ENCODE measurements at places on chromosomes 6 and 20. TPM values are rescaled to one million over a fixed set of nuclear protein-coding genes. Genes with fewer than 3 reads are reported as not detected.

GRCh38 chr6:13004601-13005000 is 288.0 kb downstream of the PHACTR1 start:
- no peaks in the 10 kb centered on the region for H3K4me1 ChIP-seq
- H3K27ac ChIP-seq, result no peak overlapping the region
- no peak for DNase-seq
- H3K36me3 ChIP-seq, result no peaks in the 10 kb centered on the region
- no peak overlapping the region for H3K4me3 ChIP-seq
- H3K27me3 ChIP-seq, result no peaks in the 10 kb centered on the region

DNA sequence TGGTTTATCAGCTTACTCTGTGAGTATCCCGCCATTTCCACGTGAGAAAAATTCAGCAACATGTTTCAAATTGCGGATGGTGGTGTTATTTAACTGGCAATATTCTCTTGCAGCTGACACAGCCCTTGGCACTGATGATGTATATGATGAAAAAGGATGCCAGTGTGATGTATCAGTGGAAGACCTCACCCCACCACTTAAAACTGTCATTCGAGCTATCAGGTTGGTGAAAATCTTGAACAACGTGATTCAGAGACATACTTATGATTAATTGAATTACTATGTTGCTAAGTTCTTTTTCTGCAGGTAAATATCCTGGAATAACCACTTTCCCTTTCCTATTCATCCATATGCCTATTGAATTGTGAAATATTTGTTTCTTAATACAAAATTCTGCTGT is 55.7 kb downstream of the KHDC1L start:
- no peak overlapping the region for H3K4me3 ChIP-seq
- H3K36me3 ChIP-seq, result no peaks in the 10 kb centered on the region
- no peaks in the 10 kb centered on the region for H3K4me1 ChIP-seq
- no peaks in the 10 kb centered on the region for H3K27me3 ChIP-seq

- H3K27me3 ChIP-seq, result no peaks in the 10 kb centered on the region
- H3K27ac ChIP-seq, result no peak overlapping the region
- H3K4me1 ChIP-seq, result no peaks in the 10 kb centered on the region
- no peak overlapping the region for H3K4me3 ChIP-seq
Observed at GRCh38 chr20:10972219-10972860, 298.5 kb upstream of the JAG1 start.

The EFCAB8 gene
- not detected for total RNA-seq

DNA sequence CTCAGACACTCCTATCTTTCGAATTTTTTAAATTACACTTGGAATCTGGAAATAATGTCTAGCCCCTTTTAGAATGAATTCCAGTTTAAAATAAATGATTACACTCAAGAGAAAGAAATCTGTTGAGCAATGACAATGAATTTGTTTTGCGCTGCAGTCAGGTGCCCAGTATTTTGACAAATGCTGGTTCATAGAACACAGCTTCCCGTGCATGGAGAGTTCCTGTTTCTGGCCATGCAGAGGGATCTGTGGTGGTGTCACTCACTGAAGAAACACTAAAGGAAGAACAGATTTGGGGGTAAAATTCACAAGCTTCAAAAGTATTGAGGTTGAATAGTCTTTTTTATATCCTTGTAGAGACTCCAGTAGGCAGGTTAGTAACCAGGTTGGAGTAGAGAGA is 113.4 kb upstream of the CEP85L start:
- no peak for DNase-seq
- H3K27ac ChIP-seq, result no peak overlapping the region
- H3K36me3 ChIP-seq, result no peaks in the 10 kb centered on the region
- H3K4me1 ChIP-seq, result no peaks in the 10 kb centered on the region

- DNase-seq, result no peak
- H3K27me3 ChIP-seq, result no peaks in the 10 kb centered on the region
- no peak overlapping the region for H3K27ac ChIP-seq
- H3K36me3 ChIP-seq, result no peaks in the 10 kb centered on the region
Observed at GRCh38 chr6:111743862-111744692, 129.2 kb downstream of the FYN start.

GRCh38 chr20:47805951-47806350 is 20.7 kb upstream of the SULF2 start:
- no peaks in the 10 kb centered on the region for H3K36me3 ChIP-seq
- H3K4me1 ChIP-seq, result no peaks in the 10 kb centered on the region
- no peak overlapping the region for H3K4me3 ChIP-seq
- no peak for DNase-seq
- no peak overlapping the region for H3K27ac ChIP-seq

DNA sequence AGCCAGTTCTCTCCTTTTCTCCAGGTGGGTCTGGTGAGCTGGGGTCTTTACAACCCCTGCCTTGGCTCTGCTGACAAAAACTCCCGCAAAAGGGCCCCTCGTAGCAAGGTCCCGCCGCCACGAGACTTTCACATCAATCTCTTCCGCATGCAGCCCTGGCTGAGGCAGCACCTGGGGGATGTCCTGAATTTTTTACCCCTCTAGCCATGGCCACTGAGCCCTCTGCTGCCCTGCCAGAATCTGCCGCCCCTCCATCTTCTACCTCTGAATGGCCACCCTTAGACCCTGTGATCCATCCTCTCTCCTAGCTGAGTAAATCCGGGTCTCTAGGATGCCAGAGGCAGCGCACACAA is 765 bp upstream of the CFB start:
- H3K27ac ChIP-seq, result peak overlapping the region; percentile 85
- H3K4me3 ChIP-seq, result peak overlapping the region; percentile 39
- H3K36me3 ChIP-seq, result no peaks in the 10 kb centered on the region

Measured in Peyer's patch (tissue), 4 donors.